ENCODE measurements at places on chromosomes 7 and 10.
A peak's percentile ranks its signal among the peaks of the same experiment; 100 is the strongest.

- DNase-seq, result no peak
These were observed 24.2 kb downstream of the AGR2 start for GRCh38 chr7:16780596-16780995.

DNA sequence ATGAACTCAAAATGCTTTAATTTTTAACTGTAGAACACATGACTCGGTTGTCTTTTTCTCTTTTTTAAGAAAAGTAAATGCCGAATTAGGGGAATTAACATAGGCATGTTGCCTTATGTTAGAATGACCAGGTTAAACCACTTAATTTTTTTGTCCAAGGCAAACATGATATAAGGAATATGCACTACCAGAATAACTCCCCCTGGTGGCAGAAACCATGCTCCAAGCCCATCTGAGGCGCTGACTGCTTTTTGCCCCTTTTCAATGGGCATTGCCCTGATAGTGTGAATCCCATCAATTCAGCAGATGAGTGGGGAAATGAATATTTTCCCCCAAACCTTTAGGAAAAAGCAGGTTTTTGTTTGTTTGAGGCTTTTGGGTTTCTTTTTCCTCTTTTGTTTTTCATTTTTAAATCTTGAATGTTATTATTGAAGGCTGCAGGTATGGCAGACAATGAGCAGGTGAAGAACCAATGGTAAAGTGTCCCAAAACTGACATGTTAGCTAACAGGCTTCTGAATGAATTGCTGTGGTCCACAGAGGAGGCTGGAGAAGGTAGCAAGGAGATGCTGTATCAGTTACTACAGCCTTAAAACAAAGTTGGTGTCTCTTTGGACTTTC is 284.3 kb downstream of the SORCS3 start:
- DNase-seq, result peak; percentile 76

DNA sequence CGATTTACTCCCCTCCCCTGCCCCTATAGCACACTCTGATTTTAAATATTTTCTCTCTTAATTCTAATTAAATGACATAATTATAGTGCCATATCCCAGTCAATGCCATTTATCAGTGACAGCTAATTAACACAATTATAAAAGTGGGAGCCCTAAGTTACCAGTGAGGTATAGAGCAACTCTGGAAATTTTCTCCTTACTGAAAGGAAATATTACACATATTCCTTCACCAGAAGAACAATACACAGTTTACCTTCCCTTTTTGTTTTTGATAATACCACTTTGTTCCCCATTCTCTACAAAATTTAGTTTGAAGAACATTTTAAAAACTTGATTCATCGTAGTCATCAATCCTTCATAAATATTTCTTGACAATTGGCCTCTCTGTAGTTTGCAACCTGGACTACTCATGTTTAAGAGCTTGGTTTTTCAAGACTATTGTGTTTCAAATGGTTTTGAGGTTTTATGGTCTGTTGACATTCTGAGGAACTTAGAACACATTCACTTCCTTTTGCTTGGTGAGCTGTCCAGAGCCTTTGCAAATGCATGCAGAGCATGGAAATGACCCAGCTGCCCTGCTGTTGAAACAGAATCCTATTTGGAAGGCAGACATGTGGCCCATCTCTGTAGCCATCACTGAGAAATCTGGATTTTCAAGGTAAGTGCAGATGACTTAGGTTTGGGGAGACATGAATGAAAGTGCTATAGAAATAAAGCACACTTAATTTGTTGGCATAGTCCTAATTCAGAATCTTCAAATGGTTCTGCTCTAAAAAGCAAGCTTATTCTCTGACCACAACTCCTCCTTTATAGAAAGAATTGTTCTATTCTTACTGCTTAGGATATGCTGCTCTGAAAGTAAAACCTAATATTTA is at the start of gene GPR141:
TSS of gene GPR141 (plus strand) at position 521 of the 875 bp plus-strand sequence. CDS start 56,628 bp downstream, outside the sequence.
- no peak for DNase-seq

DNA sequence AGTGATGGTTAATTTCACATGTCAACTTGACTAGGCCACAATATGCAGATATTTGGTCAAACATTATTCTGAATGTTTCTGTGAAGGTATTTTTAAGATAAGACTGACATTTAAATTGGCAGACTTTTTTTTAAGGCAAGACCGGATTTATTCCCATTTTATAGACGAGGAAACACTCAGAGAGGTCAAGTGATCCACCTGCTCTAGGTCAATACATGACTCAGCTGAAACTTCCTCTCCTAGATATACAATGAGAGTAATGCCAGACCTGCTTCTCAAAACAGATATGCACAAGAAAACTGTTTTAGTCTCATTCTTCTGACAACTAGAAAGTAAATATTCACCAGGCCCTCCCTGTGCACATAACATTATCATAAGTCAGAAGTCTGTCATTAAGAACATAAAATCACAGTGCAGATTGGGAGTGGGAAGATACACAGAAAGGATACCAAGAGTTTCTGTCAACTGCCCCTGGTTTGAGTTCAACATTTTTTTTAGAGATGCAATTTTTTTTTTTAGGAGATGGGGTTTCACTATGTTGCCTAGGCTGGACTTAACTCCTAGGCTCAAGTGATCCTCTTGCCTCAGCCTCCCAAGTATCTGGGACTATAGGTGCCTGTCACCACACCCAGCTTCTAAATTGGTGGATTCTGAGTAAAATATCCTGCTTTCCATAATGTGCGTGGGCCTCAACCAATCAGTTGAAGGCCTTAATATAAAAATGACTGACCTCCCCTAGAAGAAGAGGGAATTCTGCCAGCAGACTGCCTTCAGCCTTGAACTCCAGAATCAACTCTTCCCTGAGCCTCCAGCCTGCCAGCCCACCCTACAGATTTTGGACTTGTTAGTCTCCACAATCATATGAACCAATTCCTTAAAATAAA is 121.4 kb downstream of the ZFAND4 start:
- no peak for DNase-seq

- DNase-seq, result no peak
These were observed 179.6 kb downstream of the SND1 start for GRCh38 chr7:127831318-127832219.
